ENCODE measurements at places on chromosomes 7 and 10.

GRCh38 chr10:50280049-50280841 lies 28.9 kb upstream of the ASAH2 start:
- DNase-seq: no peak

DNA sequence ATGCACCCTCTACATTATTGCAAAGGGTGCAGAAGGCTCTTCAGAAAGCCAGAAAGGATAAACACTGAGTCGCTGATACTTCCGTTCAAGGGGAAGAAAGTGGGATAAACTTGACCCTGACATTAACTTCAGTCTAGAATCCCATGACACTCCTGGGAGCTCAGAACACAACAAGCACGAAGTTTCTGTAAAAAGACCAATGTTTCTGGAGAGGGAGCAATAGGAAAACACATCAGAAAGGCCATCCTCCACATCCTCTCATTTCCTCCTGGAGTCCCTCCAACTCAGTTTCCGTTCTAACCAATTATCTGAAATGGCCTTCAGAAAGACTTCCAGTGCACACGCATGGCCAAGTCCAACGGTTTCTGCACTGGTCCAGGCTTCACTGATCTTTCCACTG lies 113.5 kb downstream of the SORBS1 start:
- no peak for DNase-seq

DNA sequence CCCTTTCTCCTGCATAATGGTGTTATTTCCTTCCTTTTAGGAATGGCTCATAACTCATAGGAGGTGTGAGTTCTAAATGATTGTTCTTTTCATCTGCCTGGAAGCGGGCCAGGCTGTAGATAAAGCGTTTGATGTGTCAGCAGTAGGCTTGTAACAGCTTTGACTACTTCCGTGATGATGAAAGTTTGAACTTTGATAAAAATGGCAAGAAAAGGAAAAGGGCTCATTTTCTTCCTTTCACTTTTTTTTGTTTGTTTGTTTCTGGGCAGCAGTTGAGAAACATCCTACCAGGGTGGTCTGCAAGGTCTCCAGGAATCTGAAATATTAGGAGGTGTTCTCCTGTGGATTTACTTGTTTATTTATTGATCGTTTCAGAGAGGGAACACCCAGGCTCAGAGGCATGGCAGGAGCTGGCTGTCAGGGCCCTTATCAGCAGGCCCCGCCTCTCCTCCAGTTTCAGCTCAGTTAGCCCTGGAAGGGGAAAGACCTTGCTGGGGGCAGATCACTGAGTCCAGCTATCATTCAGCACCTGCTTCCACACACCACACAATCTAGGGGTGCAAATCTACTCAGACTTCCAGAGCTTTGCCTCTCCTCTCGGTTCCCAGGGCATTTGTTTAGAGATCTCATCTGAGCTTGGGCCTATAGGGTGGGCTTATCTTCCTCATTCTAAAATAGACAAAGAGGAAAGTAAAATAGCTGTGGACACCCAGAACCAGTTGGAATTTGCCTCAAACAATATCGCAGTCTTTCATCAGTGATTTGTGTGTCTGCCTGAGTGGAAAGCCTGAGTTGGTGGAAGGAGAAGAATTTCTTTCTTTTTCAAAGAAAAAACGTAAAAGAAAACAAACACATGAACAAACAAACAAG lies 130.9 kb downstream of the BMPER start:
- DNase-seq: no peak

DNA sequence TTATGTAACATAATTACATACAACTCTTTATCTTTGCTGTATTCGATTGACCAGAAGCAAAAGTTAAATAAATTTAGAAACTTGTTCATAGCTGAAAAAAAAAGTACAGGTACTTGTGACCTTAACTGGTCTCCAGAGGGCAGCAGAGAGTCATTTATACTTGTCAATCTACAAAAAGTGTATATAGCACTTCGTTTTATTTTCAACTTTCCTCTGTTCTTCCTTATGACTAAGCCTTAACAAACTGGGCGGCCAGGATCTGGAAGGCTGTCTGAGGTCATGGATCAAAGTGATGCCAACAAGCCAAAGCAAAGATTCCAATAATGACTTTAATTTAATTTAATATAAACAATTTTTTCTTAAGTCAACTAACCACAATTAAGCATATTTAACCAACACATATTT lies 29.8 kb downstream of the C10orf67 start:
- no peak for DNase-seq

DNA sequence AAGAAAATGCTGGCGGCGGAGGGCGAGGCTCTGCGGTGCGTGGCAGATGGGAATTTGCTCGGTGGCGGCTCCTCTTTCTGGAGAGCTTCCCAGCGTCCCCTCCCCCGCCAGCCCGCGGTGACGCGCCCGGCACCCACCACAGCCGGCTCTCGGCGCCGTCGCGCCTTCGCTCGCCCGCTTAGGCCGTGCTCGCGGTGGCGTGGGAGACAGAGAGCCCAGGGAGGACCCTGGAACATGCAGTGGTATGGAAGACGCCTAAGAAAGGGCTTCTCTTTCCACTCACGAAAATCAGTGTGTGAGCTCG lies 576 bp upstream of the CSGALNACT2 start:
- DNase-seq: peak; percentile 44

DNA sequence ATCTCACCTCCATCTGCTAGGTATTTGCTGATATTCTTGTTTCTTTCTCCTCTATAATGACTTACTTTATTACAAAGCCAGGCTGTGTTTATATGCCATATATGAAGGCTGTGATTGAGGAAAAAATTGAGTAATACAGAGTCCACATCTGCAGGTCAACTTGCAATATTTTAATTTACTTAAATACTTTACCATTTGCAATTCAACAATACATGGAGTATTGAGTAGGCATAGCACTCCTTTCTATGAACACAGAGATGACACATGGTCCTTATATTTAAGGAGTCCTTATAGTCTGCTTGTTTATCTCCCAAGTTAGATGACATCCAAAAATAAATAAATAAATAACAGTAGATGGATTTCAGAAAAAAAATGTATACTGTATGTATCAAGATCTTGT lies 96.4 kb downstream of the LRRC18 start:
- DNase-seq: no peak

DNA sequence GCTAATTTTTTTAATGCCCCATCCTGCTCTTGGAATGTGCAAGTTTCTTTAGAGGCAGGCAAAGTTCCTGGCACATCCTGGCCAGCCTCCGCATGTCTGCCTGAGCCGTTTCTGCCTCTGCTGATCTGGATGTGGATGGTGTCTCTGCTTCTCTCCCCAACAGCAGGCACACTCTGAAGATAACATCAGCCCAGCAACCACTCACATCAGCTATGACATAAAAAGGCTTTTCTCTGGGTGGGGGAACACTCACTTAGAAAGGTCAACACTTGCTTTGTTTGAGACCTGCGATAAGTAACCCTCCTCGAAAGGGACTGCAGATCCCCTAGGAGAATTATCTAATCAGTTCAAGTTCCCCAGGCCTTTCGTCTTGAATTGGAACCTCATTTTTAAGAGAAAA lies 142.9 kb downstream of the FGFR2 start:
- DNase-seq: no peak

DNA sequence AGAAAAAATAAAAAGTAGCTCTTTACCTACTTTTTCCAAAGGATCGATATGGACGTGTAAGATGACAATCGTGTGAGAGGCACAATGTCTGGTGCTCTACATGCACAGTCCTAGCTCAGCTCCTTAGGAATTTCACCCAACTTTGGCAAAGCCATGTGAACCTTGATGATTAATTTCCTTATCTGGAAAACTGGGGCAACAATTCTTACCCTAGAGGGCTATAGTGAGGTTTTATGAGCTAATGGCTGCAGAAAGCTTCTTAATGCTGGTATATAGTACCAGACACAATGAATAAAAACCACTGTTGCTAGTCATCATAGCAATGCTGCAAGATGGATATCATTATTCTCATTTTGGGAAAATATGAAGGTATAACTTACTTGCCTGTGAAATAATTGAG lies 202.7 kb downstream of the PARD3 start:
- DNase-seq: no peak

- DNase-seq: no peak
Measured at GRCh38 chr10:51638737-51639136, 60.7 kb downstream of the CSTF2T start.

DNA sequence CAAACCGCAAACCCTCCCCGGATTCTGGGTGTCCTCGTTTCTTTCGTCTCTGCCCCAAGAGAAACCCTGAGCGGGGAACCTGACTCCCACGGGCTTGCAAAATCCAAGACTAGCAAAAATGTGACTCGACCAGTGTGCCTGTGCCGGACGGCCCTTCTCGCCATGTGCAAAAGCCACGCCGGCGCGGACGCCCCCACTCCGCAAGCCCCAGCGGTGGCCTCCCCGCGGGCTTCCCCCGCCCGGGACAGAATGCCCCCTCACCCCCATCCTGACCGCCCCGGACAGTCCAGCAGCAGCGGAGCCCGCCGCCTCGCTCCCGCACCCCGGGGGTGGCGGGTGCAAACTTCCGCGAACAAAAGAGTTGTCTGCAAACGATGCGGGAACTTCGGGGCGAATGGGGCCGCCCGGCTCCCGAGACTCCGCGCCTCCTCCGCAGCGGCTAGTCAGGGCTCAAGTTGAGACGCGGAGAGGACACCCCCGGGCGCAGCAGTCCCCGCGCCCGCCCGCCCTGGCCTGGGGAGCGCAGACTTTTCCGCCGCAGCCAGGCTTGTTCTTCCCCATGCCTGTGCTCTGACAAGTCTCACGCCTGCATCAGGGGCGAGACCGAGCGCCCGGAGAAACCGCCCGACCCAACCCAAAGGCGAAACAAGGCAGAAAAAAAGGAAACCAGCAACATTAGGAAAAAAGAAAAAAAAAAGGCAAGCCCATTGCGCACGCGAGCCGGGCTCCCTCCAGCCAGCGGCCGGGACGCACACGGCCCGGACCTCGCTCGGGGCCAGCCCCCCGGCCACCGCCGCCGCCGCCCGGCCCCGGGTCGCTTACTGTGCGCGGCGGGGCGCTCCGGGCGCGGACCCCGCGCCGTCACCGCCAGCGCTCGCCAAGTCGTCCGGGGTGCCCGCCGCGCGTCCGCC lies 732 bp downstream of the FAM53B start:
- DNase-seq: no peak

All from NCI-H2171 (cell line).